ENCODE measurements at places on chromosomes 3 and 15.
A peak's percentile ranks its signal among the peaks of the same experiment; 100 is the strongest.

- DNase-seq = no peak
Measured at GRCh38 chr3:50302095-50303012, 1.0 kb downstream of the HYAL1 start.

- DNase-seq = no peak
Measured at GRCh38 chr3:50926868-50927267, 252.1 kb downstream of the DOCK3 start.

- DNase-seq = no peak
Measured at GRCh38 chr3:171168086-171168485, 141.6 kb upstream of the SLC2A2 start.

- DNase-seq = no peak
Measured at GRCh38 chr15:93278006-93278405, 189.0 kb upstream of the RGMA start.

- no peak for DNase-seq
Measured at GRCh38 chr3:15726043-15726442, 71.7 kb downstream of the ANKRD28 start.

DNA sequence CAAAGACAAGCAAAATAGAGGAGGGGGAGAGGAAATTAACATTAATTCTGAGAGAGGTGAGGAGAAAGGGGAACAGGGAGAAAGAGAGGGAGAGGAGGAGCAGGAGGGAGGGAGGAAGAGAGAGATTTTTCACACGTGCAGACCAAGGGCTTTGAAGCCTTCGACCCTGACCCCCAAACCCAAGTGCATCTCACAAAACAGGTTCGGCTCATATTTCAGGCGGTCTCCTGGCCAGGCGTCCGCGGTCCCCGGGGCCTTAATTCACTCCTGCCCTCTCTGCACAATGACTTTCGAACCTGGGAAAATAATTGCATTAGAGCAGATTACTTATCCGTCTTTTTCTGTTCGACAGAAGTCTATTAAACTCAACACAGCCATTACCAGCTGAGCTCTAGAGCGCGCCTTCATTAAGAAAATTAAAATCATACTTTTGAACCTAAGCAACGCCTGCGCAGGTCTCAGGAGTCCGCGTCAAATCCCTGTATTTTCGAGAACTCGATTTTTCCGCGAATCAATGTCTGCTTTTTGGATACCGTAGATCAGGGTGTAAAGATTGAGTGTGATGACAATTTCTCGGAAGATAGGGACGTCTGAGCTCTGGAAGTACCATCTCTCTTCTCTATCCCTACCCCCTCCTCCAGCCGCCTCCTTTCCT lies 220.7 kb downstream of the MEIS2 start:
- DNase-seq = no peak

GRCh38 chr15:98853161-98853560 lies 154.4 kb downstream of the PGPEP1L start:
- DNase-seq = peak; percentile 79

DNA sequence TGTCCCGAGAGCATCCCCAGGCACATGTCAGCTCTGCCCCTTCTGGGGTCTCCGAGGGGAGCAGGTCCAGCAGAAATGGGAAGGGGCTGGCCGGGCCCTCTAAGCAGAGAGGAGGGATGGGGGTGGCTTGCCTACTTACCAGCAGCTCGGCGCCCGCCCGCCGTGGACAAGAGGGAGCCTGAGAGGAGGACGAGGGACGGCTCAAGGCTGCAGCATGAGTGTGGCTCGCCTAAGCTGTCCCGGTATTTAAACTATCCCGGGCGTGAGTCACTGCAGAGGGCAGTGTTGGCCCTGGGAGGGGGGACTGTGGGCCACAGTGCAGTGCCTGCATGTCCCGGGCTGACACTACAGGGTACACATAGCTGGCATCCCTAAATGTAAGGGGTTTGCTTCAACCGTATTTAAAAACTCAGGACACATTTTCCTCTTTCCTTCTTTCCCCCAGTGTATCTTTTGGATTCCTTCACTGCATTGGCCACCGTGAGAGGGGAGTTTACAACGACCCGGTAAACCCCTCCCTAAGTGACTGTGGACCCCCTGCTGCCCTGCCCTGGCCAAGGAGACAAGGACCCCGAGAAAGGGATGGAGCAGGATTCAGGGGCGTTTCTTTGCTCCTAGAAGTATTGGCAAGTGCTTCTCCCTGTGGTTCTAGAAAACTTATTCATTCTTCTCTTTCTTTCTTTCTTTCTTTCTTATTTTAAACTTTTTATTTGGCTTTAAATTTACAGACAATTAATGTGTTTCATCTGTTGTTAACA lies at the start of gene LRRC15:
TSS of gene LRRC15 (minus strand) at position 222 of the 758 bp plus-strand sequence. CDS start 8,700 bp downstream, outside the sequence.
- DNase-seq = no peak

DNA sequence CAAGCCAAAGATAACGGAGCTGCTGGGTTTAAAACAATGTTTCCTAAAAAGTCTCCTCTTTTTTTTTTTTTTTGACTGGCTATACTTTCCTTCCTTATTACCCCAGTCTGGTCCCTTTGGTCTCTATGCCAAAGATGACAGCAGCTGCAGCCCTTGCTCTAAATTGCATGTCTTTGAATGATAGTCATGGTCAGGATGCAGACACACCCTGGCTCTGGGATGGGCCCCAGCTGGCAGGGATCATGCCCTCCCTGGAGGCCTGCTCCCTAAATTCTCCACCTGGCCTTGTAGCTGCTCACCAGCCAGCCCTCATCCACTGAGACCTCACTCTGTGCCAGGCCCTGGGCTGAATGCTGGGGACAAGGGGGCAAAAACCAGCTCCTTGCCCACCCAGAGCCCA lies 95.8 kb downstream of the MESD start:
- no peak for DNase-seq

- DNase-seq = no peak
Measured at GRCh38 chr3:140763532-140763931, 85.7 kb downstream of the TRIM42 start.

DNA sequence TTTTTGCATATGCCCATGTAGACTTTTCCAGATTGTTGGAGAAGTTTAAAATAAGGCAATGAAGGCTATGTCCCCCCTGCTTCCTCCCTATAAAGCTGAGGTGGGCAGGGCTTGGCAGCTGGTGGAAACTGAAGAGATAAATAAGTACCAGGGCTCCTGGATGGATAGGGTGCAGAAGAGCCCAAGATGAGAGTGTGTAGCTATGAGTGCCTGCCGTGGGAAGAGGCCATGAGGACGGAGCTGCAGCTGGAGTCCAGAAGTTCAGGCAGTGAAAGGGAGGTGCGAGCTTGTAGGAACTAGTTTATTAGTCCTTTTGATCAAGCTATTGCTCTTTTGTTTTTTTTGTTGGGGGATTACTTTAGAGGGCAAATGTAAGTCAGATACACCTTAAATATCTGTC lies 52.4 kb downstream of the PHLDB2 start:
- DNase-seq = no peak

GRCh38 chr3:171266034-171266739 lies 194.0 kb downstream of the TNIK start:
- no peak for DNase-seq

- no peak for DNase-seq
Measured at GRCh38 chr3:49654955-49655556, 19.1 kb upstream of the APEH start.

GRCh38 chr3:179196098-179196497 lies 47.9 kb downstream of the PIK3CA start:
- DNase-seq = peak; percentile 62

DNA sequence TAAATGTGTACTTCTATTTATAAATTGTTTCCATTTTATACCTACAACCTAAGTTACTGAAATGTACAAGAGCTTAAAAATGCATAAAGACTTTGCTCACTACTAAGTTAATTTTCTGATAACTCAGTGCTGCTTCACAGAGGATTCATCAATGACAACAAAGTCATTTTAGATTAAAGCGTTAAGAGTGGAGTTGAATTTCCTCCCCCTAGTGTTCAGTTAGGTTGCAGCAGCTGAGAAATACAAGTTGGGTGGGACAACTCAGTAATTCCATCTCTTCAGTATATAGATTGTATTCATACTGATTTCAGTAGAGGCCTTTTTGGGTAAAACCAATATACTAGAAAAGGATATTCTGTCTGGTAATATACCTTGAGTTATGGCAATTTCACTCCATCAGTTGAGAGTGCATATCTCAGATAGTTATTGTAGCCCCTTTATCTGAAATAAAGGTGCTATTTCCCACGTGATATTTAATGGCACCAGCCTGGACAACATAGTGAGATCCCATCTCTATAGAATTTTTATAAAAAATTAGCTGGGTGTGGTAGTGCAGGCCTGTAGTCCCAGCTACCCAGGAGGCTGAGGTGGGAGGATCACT lies 6.9 kb upstream of the RPL35A start:
- DNase-seq = no peak

- DNase-seq = no peak
Measured at GRCh38 chr3:184537885-184538665, 23.5 kb upstream of the EPHB3 start.

GRCh38 chr3:195270079-195270816 lies 711 bp downstream of the XXYLT1 start:
- DNase-seq = no peak

- no peak for DNase-seq
Measured at GRCh38 chr15:69338535-69339213, 40.0 kb downstream of the PAQR5 start.

DNA sequence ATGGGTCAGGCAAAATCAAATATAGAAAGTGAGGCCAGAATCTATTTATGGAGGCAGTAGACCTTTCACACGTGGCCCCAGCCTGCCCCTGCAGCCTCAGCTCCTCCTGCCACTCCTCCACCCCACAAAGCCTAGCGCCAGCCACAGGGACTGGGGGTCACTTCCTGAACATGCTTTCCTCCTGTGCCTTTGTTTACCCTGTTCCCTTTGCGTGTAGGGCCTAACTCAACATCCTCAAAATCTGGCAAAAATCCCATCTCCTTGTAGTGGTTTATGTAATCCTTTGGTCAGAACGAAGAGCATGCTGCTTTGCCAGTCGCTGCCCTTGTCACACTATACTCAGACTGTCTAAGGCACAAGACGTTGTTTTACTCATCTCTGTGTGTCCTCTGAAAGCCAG lies 39.6 kb downstream of the KBTBD12 start:
- DNase-seq = no peak

- DNase-seq = no peak
Measured at GRCh38 chr3:186932281-186933181, 2.2 kb downstream of the ST6GAL1 start.

DNA sequence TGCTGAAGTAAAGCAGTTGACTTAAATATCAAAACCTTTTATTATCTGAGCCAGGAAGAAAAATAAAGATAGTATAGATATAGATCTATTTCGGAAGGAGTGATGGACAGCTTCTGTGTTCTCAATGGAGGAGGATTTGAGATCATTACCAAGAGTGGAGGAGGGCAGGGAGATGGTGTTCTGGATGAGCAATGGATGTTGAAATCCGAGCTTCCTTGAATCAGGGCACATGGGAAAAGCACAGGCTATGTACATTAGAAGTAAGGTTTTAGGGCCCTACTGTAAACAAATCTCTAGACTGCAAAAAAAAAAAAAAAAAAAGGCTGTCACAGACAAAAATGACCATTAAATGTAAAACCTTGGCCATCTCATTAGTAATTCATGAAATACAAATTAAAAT lies 43.2 kb downstream of the GTPBP8 start:
- DNase-seq = no peak

DNA sequence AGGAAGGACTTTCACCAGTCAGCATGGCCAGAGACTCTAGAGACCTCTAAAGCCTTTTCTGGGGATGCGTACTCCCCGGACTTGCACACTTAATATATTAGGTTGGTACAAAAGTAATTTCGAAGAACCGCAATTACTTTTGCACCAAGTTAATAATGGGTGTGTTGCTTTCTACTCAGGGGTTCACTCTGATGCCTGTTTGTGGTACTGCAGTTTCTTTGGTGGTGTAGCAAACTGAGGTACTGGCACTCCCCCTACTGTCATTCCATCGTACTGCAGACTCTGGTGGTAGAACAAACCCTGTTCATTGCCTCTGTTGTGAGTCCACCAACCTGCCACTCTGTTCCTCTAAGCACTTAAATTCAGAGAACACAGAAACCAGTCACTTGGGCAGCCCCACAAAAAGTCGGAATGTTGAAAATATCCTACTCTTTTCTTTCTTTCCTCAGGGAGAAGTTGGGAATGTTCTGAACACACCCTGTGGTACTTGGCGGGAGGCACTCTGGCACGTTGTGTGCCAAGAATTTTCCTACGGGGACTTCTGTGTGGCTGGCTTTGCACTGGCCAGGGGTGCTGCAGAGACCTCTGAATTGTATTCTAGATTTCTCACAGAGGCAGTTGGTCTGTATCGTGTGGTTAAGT lies 46.3 kb downstream of the GABRG3 start:
- no peak for DNase-seq

DNA sequence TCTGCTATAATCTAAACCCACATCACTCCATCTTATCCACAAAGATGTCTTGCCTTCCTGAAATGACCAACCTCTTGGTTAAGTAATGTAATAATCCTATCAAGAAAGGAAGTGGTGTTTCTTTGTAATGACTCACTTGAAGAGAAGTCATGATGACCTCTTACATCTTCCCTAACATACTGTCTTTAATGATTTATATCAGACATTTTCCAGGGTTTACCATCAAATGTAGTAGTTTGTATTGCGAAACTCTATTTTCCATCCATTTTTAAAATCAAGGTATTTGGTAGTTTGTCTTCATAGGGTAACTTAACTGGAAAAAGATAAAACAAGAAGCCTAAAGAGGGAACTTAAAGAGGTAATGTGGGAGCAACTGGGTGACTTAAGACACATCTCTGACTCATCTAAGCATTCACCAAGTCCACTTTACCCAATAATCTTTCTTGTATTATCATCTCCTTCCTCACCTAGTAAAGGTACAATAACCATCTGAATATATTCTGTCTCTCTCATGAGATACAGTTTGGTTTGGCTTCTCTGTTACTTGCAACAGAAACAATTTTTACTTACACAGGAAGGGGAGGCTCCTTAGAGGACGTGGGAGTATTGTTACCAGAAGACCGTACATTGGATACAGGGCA lies 5.7 kb upstream of the MAPK6 start:
- DNase-seq = no peak

All from CD4-positive, alpha-beta T cell treated with Interleukin-4 for 1 hour (primary cell).